ENCODE measurements at places on chromosomes 7 and 10.
A peak's percentile ranks its signal among the peaks of the same experiment; 100 is the strongest.

GRCh38 chr10:83886871-83887270 is 252.4 kb upstream of the GHITM start:
- no peak for DNase-seq

GRCh38 chr7:130421684-130422083 is 19.1 kb downstream of the CEP41 start:
- no peak for DNase-seq

- DNase-seq, result peak; percentile 49
Observed at GRCh38 chr10:101354328-101355071, 535 bp downstream of the BTRC start.

GRCh38 chr10:75647675-75648074 is 216.3 kb downstream of the LRMDA start:
- DNase-seq, result no peak

GRCh38 chr10:78173360-78174015 is 139.8 kb downstream of the RPS24 start:
- DNase-seq, result no peak

DNA sequence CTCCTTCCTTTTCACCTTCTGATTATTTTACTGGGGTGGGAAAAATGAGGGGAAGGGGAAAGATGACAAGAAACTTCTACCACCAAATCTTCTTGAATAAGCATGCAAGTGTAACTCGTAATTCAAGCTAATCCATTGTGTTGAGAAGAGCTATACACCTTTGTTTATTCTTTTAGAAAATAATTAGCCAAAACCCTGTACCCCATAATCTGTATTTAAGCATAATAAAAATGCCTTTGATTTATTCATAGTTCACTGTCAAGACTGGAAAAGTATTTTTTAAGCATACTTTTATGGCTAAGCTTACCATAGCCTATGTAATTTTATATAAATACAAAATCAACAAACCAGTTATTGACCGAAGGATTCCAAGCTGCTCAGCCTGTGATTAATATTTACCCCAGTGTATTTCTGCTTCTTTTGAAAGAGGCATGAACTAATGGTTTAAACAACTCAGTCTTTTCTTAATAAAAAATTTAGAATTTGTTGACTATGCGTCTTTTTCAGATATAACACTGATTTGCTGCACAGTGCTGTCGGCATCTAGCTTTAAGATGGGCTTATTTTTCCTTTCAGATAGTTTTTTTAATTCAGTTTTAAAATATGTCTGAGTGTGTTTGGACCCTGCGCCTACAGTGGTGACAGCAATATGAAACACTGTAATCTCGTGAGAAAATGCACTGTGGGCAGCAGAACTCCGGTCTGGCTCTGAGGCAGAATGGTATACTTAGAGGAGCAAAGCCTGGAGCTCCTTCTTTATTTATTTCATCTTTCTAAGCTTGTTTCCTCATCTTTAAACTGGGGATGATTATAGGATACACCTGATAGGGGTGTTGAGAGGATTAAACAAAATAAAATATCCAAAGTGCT is 238.8 kb upstream of the LRGUK start:
- no peak for DNase-seq

GRCh38 chr7:37484426-37485073 is 35.9 kb upstream of the ELMO1 start:
- no peak for DNase-seq

DNA sequence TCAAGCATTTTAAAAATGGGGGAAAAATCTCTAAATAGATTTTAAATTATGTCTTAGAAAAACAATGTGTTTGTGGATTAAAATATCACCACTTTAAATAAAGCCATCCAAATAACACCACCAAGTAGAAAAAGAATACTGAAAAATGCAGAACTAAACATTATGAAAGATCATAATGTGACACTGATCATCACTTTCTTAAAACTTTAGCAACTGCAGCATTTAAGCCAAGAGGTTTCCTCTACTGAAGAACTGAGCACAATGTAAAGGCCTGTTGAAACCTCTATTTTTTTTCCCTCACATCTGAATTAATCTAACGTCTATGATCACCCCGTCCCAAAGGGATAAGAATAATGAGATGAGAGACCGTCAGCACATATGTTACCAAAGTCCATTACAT is 18.6 kb downstream of the MINDY3 start:
- DNase-seq, result no peak

GRCh38 chr7:64916-65341 is 127.4 kb upstream of the FAM20C start:
- no peak for DNase-seq

GRCh38 chr7:106417273-106417902 is 132.6 kb upstream of the NAMPT start:
- no peak for DNase-seq

- DNase-seq, result no peak
Observed at GRCh38 chr7:117148971-117149370, 173.9 kb downstream of the WNT2 start.

DNA sequence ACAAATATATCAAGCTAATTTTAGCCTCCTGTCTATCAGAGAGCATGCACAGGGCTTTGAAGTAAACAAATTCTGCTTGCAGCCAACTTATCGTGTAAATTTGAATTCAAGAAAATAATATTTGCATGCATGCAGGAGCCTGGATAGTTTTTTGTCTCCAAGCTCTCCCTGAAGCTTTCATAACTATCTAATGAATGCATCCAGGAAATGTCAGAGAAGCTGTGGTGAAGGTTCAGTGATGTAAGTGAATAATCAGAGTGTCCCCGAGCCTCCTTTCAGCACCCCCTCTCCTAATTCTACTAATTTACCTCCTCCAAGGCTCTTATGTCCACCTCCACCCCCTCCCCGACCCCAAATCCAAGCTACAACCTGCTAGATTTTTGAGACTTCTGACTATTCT is 172.0 kb upstream of the ZNF32 start:
- no peak for DNase-seq

- DNase-seq, result no peak
Observed at GRCh38 chr10:86649471-86650150, 4.7 kb upstream of the OPN4 start.

DNA sequence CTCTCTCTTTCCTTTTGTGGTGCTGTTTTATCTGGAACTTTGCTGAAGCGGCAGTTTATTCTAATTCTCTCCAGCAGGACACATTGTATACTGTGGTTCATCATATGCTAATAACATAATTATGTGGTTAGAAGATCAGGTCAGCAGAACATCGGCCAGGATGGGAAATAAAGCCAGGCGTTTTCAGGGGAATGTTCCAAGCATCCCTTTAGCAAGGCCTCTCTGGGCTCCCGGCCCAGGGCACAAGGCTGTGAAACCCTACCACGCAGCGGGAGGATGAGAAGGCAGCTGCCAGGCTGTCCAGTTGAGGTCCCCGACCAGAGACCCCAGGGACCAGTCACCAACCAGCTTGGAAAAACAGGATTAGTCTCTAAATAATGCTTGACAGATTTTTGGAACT is 112.2 kb upstream of the GALNT17 start:
- no peak for DNase-seq

DNA sequence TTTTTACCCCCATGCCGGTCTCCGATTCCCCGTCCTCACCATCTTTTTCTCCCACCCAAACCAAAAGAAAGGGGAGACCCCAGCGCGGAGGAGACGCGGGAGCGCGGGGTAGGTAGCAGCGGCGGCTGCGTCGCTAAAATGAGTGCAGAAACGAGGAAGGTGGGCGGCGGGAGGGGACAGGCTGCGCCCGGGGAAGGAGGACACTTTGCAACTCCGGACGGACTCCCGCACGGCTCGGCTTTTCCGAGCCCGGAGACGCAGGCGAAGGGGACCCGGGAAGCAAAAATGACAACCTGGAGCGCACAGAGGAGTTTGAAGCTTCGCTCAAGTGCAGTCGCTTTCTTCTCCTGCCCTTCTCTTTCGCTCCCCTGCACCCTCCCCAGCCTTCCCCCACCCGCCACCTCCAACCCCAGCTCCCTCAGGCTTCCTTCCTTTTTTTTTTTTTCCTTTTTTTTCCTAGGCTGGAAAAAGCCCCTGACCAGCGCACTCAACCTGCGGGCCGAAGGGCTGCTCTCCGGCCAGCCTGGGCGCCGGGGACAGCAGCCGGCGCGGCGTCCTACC is 453 bp downstream of the SFMBT2 start:
- DNase-seq, result peak; percentile 47

- DNase-seq, result no peak
Observed at GRCh38 chr10:22626784-22627183, 87.6 kb downstream of the PIP4K2A start.

GRCh38 chr10:25059990-25060389 is 43.6 kb downstream of the THNSL1 start:
- no peak for DNase-seq

GRCh38 chr7:134619627-134620331 is 26.9 kb upstream of the BPGM start:
- DNase-seq, result no peak

DNA sequence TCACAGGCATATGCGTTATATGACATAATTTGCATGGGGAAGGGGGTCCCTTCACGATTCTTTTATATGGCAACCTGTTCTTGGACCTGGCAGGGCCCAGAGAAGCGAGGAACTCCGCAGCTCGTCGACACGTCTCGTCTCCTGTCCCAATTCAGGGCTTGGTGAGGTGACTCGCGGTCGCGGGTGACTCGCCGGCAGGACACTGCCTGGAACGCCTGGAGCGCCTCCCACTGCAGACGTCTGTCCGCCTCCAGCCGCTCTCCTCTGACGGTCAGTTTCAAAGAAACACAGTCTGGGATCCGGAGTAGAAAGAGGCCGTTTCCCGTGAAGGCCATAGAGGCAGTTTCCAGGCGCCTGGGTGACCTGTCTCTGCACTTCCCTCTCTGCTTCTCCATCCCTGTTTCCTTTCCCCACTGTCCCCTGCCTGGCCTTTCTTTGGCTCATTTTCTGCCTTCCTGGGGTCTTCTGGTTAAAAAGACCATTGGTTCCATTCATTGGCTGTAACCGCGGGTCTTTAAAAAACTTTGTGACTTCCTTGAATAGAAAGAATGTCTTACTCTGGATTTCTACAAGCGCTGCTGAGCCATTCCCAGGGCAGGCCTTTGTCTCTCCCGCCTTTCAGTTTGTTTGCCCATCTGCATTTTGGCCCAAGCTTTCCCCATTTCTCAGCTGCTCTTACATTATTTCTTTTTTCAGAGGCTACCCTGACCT is 1.2 kb downstream of the UPP1 start:
- no peak for DNase-seq

DNA sequence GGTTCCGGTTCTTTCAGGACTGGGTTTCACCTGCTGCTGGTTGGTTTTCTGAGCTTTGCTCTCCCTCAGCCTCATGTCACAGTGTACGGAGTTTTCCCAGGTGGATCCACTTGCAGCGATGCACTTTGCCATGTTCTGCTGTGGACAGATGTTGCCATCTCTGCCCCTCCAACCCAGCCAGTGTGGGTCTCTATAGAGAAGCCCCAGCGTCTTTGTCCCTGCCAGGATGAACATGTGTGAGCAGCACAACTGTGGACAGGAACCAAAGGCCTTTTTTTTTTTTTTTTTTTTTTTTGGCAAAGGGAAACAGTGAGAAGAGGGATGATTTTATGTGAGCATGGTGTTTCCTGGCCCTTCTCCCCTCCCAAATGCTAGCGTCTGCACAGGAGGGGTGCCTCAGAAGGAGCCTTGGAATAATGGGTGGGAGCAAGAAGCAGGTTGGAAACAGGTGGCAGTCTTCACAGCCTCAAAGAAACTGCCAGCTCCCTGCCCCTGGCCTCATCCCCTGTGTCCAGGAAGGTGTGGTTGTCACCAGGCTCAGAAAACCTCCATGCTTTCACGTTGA is 106.5 kb downstream of the RPS24 start:
- DNase-seq, result no peak

DNA sequence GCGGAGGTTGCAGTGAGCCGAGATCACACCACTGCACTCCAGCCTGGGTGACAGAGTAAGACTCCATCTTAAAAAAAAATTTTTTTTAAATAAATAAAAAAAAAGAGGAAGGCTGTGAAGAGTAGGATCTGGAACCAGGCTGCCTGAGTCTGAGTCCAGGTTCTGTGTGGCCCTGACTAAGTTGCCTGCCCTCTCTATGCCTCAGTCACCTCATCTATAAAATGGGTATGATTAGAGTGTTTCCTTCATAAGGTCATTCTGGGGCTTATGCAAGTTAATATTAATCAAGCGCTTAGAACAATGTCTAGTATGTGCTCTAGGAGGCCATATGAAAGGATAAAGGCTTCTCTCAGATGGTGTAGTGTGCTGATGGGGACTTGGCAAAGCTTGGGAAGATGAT is 12.3 kb downstream of the COL26A1 start:
- DNase-seq, result no peak

DNA sequence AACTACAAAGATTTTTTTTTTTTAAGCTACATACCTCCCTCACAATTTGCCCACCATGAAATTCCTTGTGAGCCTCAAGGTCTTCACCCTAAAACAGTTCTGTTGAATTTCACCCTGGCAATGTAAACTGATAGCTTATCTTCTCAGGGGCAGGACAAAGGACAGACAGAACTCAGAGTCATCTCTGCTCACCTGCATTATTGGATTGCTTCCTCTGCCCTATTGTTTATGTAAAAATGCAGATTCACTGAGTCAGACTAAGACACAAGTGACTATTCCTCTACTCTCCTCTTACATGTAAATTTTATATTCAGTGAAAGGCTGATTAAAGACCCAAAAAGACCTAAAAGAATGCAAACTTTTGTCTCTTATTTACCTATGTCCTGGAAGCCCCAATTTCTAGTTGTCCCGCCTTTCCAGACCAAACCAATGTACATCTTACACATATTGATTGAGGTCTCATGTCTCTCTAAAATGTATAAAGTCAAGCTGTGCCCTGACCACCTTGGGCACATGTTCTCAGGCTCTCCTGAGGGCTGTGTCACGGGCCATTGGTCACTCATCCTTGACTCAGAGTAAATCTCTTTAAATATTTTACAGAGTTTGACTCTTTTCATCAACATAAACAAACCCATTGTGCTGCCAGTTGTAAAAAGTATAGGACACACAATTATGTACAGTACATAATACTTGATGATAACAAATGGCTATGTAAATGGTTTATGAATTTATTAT is 440.2 kb downstream of the HTR7 start:
- DNase-seq, result no peak

DNA sequence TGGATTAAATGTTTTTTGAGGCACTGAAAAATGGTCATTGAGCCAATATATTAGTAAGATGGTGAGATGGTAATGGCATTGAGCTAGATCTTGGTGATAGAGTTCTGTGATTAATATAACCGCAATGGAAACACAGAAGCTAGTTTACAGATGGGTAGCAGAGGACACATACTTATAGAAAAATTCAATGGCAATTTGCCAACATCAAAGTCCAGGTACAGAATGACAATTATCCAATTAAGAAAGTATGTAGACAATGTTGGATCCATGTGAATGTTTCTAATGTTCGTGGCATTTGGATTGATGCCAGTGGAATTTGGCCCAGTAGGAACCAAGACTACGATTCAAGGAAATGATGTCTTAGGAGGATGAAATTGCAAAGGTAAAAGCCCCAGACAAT is 187.8 kb downstream of the GNAT3 start:
- no peak for DNase-seq

GRCh38 chr10:104614245-104614831 is 26.8 kb upstream of the SORCS3 start:
- DNase-seq, result peak; percentile 62

DNA sequence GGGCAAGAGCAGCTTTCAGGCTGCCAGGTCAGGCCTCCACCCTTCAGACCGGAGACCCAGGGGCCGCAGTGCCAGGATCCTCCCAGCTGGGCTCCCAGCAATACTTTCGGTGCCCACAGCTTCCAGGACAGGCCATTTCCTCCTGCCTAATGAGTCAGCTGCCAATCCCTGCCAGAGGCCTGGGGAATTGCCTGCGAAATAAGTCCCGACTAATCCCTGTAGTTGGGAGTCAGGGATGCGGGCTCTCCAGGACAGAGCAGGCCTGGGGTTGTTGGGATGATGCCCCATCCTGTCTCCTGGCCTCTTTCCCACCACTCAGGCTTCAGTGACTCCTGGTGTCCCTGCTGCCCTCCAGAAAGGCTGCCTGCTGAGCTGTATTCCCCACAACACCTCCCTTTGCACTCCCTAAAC is 143.5 kb upstream of the UNC5B start:
- DNase-seq, result no peak
